ENCODE measurements at places on chromosomes 1 and 21.

- no peak for DNase-seq
Observed at GRCh38 chr1:195897076-195897475, 711.2 kb downstream of the KCNT2 start.

- DNase-seq: no peak
Observed at GRCh38 chr1:172699695-172700227, 40.9 kb downstream of the FASLG start.

- no peak for DNase-seq
Observed at GRCh38 chr1:18929686-18930085, 26.8 kb downstream of the IFFO2 start.

GRCh38 chr1:115865704-115866380 lies 24.9 kb upstream of the NHLH2 start:
- DNase-seq: no peak

- no peak for DNase-seq
Observed at GRCh38 chr1:18324246-18324645, 156.5 kb upstream of the KLHDC7A start.

- DNase-seq: no peak
Observed at GRCh38 chr1:6110326-6110725, 64.6 kb downstream of the KCNAB2 start.

DNA sequence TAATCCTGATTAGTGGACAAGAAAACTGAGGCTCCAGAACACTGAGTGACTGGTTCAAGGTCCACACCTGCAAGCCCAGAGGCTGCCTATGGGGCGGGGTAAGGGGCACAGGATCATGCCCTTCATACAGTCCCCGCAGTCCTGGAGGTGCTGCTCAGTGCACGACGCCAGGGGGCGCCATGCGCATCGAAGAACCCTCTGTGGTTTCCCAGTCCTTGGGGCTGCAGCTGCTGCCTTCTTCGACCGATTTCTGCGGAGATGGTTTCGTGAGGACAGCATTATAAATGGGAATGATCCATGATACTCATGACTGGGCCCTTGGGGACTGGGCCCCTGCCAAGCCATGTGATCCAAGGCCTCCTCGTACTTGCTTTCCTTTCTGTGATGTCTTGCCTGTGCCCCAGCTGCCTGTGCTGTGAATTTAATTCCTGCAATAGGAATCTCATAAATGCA lies 37.1 kb upstream of the ARHGEF10L start:
- DNase-seq: no peak

DNA sequence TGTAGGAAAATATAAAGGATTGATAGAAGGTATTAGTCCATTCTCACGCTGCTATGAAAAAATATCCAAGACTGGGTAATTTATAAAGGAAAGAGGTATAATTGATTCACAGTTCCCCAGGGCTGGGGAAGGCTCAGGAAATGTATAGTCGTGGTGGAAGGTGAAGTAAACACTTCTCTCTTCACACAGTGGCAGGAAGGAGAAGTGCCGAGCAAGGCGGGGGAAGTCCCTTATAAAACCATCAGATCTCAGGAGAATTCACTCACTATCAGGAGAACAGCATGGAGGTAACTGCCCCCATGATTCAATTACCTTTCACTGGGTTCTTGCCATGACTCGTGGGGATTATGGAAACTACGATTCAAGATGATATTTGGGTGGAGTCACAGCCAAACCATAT lies 1806.0 kb downstream of the MRPL39 start:
- DNase-seq: no peak

- no peak for DNase-seq
Observed at GRCh38 chr1:111275780-111276433, 14.7 kb upstream of the CHIA start.

DNA sequence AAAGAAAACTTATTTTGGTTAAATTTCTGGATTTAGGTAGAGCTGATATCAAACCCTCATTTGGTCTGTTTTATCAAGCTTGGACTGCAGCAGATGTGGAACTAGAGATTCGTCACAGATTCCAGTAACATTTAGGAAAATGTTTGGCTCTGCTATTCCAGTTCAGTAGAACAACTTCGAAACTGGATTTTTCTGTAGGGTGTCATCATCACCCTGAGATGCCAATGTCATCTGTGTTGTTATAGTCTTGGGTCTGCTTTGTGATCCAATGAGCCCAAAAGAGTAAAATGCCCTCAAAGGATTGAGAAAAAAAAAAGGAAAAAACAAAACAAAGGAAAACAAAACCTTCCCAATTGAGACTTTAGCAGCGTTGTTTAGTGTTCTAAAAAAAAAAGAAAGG lies 55.4 kb downstream of the LAMC2 start:
- no peak for DNase-seq

GRCh38 chr1:86201311-86201710 lies 44.7 kb upstream of the COL24A1 start:
- no peak for DNase-seq

GRCh38 chr1:196558411-196558810 lies 49.8 kb downstream of the KCNT2 start:
- DNase-seq: no peak

- no peak for DNase-seq
Observed at GRCh38 chr1:177309880-177310279, 139.1 kb downstream of the BRINP2 start.

- DNase-seq: no peak
Observed at GRCh38 chr1:63904826-63905225, 131.0 kb downstream of the ROR1 start.

DNA sequence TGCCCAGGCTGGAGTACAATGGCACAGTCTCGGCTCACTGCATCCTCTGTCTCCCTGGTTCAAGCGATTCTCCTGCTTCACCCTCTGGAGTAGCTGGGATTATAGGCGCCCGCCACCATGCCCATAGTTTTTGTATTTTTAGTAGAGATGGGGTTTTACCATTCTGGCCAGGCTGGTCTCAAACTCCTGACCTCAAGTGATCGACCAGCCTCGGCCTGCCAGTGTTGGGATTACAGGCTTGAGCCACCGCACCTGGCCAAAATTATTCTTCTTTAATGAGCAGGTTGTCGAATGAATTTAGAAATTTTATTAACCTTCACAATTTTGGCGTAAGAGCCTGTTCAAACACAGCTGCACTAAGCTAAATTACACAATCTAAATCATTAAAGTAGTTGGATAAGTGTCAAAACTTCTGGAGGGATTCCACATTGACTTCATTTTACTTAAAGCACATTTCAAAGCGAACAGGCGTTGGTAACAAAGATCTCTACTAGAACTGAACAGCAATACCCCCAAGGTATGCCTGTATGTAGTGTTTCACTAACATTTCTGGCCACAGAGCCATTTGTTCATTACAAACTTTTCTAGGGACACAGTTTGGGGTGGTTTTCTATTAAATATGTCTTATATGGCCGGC lies 5.2 kb upstream of the CTH start:
- DNase-seq: no peak

- no peak for DNase-seq
Observed at GRCh38 chr1:228923973-228924686, 188.9 kb downstream of the RHOU start.

DNA sequence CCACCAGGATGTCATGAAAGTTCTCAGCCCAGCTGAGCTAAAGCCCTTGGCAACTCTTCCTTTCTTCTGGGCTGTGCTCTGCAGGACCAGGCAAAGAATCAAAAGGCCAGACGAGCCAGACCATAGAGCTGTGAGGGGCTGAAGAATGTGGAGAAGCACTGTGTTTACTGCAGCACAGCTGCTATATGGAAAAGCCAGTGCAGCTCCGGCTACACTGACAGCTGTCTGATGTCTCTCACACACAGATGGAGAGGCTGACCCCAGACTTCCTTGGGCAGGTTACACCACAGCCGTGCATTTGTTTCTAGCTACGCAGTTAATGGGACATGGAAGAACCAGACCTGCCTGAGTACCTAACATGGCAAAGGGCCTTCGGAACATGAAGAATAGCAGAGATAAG lies 40.3 kb downstream of the CD247 start:
- no peak for DNase-seq
